ENCODE measurements at places on chromosomes 12 and 14.

- no peak for DNase-seq
Observed at GRCh38 chr12:16282081-16282480, 4.6 kb upstream of the SLC15A5 start.

- DNase-seq, result no peak
Observed at GRCh38 chr12:116731801-116732200, 6.1 kb downstream of the SPRING1 start.

DNA sequence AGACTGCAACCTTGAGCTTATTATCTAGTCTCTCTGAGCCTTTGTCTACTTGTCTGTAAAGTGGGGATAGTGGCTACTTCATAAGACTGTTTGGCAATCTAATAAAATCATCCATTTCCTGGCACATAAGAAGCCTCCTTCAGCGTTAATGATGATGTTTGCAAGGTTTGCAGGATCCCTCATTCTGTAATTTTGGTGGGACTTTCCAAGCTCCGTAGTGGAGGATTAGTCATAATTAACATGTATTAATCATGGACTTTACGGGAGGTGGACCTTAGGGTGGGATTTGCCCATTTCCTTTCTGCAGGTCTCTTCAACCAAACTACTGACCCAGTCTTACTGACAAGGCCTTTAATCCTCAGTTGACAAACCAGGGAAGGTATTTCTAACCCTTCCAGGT lies 66.2 kb downstream of the NTF3 start:
- no peak for DNase-seq

- DNase-seq, result no peak
Observed at GRCh38 chr12:71057330-71057729, 100.5 kb downstream of the TSPAN8 start.

DNA sequence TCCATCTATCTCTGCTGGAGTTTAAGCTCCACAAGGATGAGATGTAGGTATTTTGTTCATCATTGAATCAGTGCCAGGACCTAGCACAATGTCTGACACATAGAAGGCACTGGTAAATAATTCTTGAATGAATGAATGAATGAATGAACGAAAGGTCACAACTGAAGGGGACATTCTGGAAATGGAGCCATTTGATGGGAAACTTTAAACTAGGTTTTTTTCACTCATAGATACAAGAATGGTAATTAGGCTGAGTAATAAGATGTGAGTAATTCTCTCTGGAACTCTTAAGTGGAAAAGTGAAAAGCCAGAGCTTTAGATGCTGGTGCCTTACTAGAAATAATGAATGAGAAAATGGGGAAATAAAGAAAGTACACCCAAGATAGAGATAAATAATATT lies 44.3 kb downstream of the SCN8A start:
- no peak for DNase-seq

DNA sequence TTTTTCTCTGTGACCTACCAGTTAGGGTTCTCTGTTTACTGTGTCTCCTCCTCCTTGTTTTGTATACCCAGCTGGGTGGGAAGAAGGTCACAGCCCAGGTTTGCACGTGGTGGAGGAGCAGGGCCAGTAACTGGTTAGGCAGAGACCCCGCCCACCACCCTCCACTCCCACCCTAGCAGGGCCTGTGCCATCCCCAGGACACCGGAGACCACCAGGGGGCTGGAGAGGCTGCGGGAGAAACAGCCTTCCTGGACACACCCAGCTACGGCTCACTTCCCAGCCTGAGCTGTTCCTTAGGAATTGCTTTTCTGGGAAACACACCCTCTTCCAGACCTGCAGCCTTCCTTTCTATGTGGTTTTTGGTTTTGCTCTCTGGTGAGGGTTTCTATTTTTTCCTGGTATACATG lies 21.1 kb downstream of the BDKRB2 start:
- no peak for DNase-seq

DNA sequence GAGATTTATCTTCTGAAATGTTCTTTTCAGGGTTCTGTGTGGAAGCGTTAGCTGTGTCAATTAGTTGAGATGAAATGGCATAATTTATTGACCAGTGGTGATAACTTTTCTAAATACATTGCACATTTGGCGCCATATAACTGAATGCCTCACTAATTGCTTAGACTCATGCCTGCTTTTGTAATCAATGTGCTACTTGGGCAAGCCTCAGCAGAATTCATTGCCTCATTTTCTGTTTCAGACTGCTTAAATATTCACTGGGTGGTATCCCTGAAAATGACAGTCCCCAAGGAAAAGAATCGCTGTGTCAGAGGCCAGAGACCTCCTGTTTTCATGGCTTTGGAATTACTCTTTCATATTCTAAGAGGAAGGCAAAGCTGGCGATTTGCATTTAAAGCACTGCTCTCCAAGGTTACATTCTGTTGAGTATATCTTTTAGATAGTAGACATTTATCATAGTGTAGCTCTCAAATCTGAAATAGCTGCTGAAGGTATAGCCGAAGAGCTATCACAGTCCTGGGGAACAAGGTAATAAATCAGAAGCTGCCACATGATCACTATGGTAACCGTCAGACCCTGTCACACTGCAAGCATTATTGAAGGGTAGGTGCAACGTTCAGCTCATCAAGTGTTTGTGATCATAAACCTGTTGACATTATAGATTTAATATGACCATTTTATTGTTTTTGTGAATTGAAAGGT lies 297.3 kb upstream of the E2F7 start:
- no peak for DNase-seq

GRCh38 chr14:77593501-77593961 lies 22.9 kb downstream of the SPTLC2 start:
- DNase-seq, result no peak

DNA sequence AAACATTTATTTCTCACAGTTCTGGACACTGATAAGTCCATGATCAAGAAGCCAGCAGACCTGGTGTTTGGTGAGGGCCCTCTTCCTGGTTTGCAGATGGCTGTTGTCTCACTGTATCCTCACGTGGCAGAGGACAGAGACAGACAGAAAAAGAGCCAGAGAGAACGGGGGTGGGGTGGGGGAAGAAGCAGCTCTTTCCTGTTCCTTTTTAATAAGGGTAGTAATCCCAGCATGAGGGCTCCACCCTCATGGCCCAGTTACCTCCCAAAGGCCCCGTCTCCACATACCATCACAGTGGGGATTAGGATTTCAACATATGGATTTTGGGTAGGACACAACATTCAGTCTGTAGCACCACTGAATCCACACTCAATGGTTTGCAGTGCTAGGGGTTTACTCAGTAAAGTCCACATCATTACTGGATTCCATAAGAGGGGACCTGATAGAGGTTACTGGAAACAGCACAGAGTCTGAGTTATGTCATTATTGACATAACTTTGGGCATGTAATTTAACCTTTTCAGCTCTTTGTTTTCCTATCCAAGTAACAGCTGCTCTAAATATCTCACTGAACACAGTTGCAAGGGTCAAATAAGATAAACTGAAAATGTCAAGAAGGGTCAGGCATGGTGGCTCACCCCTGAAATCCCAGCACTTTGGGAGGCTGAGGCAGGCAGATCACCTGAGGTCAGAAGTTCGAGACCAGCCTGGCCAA lies 53.2 kb downstream of the RPAP3 start:
- DNase-seq, result no peak

- no peak for DNase-seq
Observed at GRCh38 chr14:95662376-95663186, 23.6 kb upstream of the TCL1B start.

- DNase-seq, result no peak
Observed at GRCh38 chr12:124131659-124132058, 158.6 kb downstream of the ZNF664 start.

DNA sequence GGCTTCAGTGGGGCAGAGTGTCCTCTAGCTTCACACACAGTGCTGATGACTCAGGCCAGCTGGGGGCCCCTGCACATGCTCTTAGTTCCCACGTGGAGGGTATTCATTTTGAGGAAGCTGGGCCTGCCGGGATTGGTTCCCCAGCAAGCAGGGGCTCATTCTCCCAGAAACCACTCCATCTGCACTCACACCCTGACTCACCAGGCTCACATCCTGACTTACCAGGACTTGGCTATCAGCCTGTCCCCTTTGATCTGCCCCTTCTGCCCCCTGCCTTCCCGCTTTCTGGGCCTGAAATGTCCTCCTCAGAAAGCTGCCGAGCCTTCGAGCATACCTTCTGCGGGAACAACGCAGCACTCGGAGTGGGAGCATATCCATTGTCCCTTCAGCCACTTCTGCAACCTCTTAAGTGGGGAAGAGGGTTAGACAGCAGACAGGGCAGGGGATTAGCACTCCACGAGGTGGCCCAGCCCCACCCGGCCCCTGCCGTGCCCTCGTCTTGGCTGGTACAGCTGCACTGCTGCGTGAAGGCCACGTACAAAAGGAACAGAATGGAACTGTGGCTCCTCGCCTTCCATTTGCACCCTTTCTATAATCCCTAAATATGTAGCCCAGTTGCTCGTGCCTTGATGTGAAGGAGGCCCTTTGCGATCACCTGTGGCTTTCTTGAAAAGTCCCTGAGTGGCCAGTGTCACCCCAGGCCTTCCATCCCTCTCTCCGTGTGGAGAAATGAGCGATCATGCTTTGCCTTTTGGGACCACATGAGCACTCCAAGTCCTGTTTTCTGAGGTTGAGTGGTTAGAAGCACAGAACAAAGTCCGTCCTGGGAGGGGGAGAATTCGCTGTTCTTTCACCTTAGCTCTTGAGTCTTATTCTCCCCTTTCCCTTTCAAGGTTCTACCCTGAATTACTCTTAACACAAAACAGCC lies 26.1 kb downstream of the TPCN1 start:
- no peak for DNase-seq

DNA sequence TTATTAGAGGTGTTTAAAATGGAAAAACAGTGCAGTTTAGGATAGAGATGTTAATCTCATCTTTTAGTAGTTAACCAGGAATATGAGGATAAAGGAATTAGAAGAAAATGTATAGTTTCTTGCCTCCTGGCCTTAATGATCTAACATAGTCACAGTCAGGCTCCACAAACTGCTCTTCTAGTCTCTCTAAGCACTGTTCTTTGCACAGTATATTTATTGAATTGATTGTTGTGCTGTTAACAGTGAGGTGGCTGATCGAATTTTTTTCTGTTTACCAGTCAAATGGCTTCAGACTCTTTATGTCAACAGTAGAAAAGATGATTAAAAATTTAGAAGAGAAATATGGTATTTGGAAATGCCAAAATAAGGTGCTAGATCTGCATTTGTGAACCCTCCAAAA lies 37.8 kb downstream of the ATF7IP start:
- DNase-seq, result no peak

- DNase-seq, result no peak
Observed at GRCh38 chr14:24181371-24182077, 7.1 kb downstream of the IPO4 start.

GRCh38 chr14:95256776-95257060 lies 63.0 kb downstream of the CLMN start:
- no peak for DNase-seq

- DNase-seq, result no peak
Observed at GRCh38 chr14:21866479-21866878, 192.9 kb upstream of the OR4E1 start.

DNA sequence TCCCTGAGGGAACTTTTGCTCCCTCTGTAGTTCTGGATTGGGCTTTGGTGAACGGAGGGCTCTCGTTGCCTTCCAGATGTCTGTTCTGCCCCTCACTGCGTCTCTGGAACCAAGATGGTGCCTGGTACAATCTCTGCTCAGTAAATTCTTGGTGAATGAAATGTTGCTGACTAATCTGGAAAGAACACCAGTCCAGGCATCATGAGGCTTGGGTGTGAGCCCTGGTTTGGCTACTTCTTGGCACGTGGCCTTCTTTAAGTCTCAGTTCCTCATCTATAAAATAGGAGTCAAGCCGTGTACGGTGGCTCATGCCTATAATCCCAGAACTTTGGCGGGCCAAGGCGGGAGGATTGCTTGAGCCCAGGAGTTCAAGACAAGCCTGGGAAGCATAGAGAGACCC lies 4.3 kb downstream of the HHIPL1 start:
- DNase-seq, result no peak

GRCh38 chr12:44875954-44876543 lies at the start of gene NELL2:
TSS of gene NELL2 (minus strand) at chr12:44876315. CDS start at chr12:44875869, 446 bp downstream.
- peak; percentile 98 for DNase-seq

DNA sequence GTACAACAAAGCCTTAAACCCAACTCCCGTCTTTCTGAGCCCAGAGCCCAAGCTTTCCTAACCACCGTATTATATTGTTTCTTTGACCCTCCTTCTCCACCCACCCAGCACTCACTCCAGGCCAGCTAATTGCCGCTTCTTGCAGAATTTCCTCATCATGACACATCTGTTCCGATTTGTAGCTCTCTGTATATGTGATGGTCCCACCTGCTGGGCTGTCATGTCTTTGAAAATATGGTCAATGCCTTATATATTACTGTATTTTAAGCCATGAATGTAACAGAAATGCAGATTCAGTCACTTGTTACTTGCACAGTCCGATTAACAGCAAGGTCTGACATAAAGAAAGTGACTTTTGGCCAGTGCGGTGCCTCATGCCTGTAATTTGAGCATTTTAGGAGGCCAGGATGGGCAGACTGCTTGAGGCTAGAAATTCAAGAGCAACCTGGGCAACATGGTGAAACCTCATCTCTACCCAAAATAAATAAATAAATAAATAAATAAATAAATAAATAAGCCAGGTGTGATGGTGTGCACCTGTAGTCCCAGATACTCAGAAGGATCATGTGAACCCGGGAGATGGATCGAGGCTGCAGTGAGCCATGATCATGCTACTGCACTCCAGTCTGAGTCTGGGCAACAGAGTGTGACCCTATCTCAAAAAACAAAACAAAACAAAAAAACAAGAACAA lies 359.8 kb downstream of the ATP23 start:
- DNase-seq, result no peak

- no peak for DNase-seq
Observed at GRCh38 chr12:88994971-88995370, 357.3 kb downstream of the DUSP6 start.

DNA sequence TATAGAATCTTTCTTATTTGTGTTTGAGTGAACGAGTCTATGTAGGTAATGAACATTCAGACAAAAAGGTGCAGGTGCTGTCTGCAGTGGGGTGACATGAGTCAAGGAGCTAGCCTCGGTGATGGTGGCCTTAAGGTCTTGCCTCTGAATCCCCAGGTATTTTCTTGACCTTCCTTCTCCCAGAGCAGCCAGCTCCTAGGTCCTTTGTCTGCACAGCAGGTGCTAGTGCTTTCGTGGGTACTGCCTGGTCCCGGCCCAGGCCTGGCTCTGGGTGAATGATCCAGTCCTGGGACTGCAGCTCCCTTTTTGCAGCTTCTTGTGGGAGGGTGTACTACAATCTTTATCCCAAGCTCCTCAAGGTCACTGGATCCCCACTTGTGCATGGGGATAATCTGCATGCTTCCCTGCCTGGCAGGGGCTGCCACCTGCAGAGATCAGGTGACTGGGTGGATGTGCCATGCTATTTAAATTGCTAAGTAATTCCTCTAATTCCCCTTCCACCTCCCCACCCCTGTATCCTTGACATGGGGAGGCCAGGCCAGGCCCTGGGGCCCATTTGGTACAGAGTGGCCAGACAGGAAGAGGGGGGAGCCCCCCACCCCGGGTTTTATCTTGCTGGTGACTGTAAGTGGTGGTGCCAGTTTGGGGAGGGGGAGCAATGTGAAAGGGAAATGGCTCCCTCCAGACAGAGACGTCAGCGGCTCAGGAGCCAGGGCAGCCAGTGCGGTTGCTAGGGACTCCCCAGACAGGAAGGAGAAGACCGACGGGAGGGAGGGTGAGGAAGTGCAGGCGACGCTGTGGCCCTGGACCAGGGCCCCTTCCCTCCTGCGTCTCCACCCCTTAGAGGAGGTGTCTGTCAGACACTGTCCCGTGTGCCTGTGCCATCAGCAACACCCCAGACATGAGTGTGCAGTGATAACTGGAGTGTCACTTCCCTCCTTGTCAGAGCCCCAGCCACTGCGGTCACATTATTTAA lies 6.7 kb downstream of the VASH1 start:
- DNase-seq, result no peak

GRCh38 chr14:62066304-62066703 lies 304.1 kb downstream of the SNAPC1 start:
- no peak for DNase-seq
